GM10248 (cell line): ENCODE measurements at places on chromosomes 1 and 21.

GRCh38 chr1:58585581-58586151 lies 8.6 kb upstream of the TACSTD2 start:
- DNase-seq = no peak

DNA sequence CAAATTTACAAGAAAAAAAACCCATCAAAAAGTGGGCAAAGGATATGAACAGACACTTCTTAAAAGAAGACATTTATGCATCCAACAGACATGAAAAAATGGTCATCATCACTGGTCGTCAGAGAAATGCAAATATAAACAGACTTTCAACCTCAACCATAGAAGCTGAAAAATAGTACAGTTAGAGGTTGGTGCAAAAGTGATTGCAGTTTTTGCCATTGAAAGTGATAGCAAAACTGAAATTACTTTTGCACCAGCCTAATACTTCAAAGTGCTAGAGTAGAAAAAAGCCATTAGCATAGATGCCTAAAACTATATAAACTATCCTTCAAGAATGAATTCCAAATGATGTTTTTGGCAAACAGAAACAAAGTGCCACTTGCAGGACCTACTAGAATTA lies 365.8 kb upstream of the DPYD start:
- DNase-seq = no peak

GRCh38 chr1:118945489-118945888 lies 42.7 kb downstream of the TBX15 start:
- DNase-seq = no peak

- no peak for DNase-seq
These were observed 3.1 kb downstream of the PBX1 start for GRCh38 chr1:164562061-164562460.

GRCh38 chr1:42381280-42381673 lies 685 bp downstream of the RIMKLA start:
- no peak for DNase-seq

GRCh38 chr1:66278260-66279021 lies 255.5 kb upstream of the SGIP1 start:
- no peak for DNase-seq

DNA sequence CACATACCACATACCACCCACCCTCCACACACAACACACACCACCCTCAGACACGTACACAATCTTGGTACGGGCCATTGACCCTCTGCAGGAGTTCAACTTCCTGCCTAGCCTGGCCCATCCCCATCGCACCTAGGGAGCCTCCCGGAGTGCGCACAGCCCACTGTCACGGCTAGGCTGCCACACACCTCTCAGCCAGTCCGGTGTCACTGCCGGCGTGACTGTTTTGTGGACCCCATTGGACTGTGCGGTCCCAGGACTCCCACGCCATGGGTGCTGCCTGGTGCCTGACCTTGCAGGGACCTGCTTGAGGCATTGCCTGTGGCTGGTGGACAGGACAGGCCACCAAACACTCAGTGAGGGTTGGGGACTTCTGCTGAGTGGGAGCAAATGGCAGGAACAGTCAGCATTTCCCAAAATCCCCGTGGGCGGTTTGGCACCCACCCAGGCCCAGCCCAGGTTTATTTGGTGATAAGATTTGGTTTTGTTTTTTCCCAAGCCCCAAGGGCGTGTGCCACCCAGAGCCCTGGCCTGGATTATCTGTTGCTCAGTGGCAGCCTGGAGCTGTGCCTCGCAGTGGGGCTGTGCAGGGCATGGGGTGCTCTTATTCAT lies 27.7 kb downstream of the RAB7B start:
- DNase-seq = no peak

- DNase-seq = no peak
These were observed 14.0 kb downstream of the HSD3B2 start for GRCh38 chr1:119428991-119429390.

GRCh38 chr1:221683681-221684080 lies 58.2 kb downstream of the DUSP10 start:
- DNase-seq = no peak

GRCh38 chr1:173190101-173190936 lies 16.8 kb downstream of the TNFSF4 start:
- no peak for DNase-seq

DNA sequence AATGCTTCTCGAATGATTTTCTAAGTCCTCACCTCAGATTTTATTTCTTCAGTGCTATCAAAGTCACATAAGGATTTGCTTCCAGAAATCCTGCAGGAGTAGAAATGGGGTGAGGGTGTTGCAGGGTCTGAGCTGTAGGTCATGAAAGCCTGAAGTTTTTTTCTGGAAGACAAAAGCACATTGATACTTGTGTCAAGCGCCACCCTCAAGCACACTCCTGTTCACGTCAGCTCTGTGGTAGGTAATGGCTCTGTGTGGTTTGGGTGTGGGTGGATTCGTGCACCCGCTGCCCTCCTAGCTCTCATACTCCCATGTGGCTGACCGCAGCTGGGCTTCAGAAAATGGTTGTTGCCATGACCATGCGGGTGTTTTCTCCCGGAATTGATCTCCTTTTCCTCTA lies 39.9 kb downstream of the AKNAD1 start:
- DNase-seq = no peak

DNA sequence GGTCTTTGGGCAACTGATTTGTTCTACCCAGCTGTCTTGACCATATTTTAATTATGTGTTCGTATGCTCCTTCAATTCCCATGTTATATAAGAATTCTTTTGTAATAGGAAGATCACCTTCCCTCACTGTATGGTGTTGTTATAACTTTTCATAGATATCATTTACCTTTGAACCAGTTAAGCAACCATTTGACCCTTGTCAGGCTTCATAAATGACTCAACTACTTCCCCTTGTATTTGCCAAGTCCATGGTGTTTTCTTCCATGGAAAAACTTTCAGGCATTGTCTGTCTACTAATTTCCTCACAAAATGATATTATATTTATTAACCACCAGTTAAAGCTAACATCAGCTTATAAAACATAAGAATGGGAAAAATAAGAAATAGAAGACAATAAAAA lies 5.1 kb downstream of the BPNT1 start:
- DNase-seq = no peak

DNA sequence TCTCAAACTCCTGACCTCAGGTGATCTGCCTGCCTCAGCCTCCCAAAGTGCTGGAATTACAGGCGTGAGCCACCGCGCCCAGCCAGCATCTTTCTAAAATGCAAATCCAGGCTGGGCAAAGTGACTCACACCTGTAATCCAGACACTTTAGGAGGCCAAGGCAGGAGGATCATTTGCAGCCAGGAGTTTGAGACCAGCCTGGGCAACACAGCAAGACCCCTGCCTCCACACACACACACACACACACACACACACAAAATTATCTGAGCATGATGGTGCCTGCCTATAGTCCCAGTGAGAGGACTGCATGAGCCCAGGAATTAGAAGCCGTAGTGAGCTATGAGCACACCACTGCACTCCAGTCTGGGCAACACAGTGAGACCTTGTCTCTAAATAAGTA lies 16.8 kb upstream of the PABPC4 start:
- no peak for DNase-seq

DNA sequence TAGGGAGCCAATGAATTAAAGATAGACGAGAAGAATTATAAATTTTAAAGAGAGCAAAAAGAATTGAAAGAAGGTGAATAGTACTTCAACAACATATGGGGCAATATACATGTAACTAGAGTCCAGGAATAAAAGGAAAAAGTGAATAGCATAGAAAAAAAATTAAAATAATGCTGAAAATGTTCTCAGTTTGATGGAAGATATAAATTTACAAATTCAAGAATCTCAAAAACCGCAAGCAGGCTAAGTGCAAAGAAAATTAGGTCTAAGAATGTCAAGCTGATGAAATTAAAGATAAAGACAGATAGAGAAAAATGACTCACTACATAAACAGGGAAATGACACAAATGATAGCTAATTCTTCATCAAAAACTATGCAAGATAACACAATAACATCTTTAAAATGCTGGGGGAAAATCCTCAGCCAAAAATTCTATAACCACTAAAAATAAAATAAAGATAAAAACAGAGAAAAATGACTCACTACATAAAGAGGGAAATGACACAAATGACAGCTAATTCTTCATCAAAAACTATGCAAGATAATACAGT lies 326.3 kb downstream of the TBX15 start:
- no peak for DNase-seq

DNA sequence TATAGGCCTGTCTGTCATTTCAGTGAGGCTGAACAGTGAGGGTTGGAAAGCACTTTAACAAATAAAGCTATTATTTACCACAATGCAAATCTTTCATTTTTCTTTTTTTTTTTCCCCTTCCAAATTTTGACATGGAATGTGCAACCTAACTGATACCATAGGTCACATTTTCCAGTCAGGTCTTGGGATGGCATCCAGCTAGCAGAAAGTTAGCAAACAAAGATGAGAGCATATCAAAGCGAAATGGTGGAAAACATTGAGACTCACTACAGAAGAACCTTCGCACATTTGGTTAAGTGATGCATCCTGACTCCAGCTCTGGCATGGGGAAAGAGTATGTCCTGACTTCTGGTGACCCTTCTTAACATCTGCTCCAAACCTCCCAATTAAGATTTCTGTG lies 105.1 kb upstream of the L1TD1 start:
- no peak for DNase-seq

GRCh38 chr1:45334308-45335245 lies 5.4 kb upstream of the TOE1 start:
- peak; percentile 8 for DNase-seq

DNA sequence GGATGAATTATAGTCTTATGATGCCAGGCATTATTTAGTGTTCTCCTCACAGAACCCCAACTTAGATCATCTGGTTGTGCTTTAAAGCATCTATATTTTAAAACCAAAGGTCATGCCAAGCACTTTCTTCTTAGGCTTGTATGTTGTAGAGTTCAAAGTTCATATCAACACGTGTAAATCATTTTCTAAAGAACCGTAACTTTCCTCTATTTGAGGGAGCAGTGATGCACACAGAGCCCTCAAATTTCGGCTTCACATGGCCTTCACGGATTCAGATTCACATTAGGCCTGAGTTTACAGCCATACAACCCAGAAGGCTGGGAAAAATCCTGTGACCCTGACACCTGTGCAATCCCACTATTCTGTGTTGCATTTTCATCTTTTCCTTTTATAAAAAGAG lies 52.1 kb upstream of the SEC16B start:
- no peak for DNase-seq

DNA sequence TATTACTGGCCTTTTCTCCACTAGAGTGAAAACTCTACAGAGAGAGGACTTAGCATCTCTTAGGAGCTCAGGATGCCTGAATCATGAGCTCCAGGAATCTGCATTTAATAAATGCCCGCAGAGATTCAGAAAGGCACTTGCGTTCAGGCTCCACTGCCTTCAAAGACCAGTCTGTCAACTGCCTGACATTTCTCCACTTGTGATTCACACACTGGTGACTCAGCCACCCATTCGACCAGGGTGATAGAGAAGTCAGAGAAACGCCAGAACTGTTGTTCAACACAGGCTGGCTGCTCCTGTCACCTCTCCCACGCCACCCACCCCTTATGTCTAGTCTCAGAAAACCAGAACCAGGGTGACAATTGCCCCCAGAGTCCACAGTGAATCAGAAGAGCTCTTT lies 26.9 kb upstream of the LBR start:
- peak; percentile 50 for DNase-seq

DNA sequence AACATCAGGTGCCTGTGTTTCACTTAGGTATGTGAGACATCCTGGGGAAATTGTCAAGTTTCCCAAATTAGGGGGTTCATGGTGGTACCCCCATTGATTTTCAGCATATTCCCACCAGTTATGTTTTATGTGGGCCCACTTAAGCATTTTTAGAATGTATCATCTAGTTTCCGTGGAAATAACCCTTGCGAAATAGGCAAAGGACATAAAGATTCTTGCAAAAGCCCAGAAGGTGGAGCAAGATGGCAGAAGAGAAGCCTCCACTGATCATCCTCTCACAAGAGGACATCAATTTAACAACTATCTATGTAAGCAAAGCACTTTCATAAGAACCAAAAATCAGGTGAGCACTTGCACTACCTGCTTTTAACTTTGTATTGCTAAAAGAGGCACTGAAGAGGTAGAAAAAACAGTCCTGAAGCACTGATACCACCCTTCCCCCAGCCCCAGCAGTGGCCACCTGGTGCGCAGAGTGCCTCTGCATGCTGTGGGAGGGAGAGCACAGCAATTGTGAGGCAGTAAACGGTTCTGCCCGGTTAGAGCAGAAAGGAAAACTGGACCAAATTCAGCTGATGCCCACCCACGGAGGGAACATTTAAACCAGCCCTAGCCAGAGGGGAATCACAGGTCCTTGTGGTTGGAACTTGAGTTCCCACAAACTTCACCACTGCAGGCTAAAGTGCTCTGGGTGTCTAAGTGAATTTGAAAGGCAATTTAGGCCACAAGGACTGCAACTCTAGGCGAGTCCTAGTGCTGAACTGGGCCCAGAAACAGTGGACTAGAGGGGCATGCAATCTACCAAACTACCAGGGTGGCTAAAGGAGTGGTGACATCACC lies 23.2 kb downstream of the MCOLN2 start:
- no peak for DNase-seq

DNA sequence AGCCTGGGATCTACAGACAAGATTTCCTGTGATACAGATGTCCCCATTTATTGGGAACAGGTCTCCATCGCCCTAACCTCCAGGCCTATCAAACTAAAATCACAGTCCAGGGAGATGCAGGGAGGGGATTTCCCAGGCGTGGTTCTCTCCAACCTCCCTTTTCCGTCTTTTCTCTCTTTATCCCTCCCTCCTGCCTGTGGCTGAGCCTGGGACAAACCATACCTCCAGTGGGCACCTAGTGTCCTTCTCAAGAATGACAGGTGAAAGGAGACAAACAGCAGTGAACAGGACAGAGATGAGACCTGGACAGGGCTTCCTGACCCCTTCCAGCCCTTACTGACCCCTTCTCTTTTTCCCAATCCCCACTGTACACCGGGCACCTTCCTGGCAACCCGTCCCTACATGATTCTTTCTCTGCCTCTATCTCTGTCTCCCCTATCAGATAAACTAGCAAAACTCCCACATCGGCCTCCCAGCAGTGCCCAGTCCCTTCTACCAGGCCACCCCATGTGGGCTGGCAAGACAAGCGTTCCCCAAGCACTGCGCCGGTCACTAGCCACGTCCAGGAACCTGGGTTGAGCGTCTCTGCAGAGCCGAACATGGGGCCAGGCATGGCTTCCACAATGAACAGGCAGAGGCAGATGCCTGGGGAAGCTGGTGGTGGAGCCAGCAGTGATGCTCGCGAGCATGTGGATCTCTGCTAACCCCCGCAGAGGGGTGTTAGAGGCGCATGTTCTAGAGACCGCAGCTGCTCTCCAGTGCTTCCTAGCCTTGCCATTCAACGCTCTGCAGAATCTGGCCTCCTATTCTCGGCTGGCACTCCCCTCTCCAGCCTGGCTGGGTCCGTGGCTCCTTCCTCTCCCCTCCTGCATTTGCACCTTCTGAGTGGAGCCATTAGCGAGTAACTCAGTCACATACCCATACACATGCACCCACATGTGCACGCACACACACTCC lies 54.7 kb downstream of the ELK4 start:
- DNase-seq = no peak

DNA sequence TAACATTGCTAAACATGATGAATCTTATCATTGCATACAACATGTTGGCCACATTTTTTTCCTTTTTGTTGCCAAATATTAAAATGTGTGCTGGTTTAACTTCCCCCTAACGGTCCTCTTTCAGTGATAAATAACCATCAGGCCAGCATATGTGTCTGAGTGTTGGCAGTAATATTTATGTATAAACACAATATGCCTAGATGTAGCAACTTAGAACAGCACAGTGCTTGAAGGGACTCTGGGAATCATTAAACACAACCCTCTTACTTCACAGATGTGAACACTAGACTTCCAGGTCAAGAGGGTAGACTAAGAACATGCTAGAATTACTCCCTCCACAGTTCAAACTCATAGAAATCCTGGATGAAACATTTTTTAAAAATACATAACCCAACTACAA lies 581.8 kb downstream of the PLPP3 start:
- DNase-seq = no peak
